ENCODE measurements at places on chromosomes 7 and 10.

GRCh38 chr7:47301105-47301477 is 280.8 kb downstream of the TNS3 start:
- DNase-seq = no peak

GRCh38 chr10:47041396-47042198 is 130.4 kb downstream of the PTPN20 start:
- DNase-seq = no peak

DNA sequence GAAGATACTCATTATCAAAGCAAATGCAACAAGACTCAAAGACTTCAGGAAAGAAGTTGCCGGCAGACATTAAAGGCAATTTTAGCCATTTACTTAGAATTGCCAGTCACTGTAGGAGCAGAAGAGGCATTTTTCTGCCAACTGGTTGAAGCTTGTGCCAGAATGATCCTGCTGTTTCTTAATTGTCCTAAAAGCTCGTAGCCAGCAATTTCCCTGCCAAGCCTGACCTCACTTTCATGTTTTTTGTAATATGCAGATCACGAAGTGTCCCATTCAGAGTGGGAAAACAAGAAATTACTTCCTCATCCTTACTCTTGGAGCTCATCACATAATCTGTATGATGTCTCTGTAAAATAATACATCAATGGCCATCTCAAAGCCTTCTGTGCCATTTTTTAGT is 130.9 kb upstream of the ANKRD1 start:
- DNase-seq = no peak

DNA sequence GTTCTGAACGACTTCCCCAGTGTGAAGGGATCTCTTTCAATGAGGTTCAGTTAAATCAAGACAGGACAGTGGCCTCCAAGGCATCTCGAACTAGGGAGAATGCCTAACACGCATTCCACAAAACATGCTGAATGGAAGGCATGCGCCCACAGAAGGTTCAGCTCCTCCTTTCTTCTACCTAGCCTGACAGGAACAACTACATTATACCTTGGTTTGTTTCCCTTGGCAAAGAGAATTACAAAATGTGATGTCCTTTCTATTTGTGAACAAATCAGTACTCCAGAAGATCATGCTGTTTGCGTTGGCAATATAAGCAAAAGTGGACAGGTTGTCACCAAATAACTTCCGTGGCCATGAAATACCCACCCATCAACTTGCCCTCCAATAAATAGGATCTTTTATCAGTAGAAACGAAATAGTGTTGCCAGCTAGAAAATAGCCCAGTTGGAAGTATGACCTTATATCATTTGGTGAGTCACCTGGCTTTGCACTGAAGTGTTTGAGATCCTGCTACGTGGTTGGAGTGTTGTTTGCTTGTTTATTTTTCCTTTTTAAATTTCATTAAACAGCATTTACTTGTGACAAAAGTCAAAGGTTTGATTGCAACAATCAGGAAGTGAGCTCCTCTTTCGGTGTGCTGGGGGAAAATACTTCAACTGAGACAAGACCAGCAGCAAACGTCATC is 117.0 kb upstream of the FAM204A start:
- DNase-seq = no peak

DNA sequence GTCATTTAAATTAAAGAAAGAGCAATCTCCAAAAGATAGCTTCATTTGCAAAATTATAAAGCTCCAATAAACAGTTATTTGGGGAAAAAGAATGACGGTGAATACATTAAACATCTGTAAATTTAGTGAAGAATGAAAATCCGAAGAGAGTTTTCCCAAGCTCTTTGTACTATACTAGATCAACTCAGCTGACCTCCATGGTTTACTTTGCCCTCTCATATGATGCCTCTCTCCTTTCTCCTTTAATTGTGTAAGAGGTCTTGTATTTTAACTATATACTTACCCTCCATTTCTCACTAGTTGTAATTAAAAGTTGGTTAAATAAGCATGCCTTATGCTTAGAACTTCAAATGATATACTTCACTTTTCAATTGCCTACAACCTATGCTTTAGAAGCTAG is 125.8 kb downstream of the CACNA2D1 start:
- DNase-seq = no peak

- DNase-seq = no peak
These were observed 126.2 kb downstream of the CCNY start for GRCh38 chr10:35462491-35462934.

DNA sequence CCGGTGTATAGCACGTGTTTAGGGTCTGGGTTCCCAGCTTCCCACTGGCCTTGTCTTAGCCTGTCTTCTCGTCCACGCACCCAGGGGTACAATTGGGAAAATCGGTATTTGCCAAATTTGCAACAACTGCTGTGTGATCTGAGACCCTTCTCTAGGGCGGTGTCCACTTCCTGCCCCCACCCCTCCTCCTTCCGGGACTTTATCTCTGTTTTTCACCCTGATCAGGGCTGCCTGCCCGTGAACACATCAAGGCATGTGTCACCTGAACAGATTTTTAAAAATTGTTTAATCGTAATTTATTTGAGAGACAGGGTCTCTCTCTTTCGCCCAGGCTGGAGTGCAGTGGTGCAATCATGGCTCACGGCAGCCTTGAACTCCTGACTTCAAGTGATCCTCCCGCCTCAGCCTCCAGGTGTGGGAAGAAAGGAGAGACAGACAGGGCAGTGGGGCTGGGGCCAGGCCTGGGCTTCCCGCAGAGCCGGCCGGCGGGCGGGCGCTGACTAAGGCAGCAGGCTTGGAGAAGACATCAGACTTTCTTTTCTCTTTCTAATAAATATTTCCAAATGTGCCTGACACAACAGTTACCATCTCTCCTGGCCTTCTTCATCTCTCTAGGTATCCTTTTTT is 27.5 kb downstream of the ELFN1 start:
- DNase-seq = no peak

GRCh38 chr7:151057506-151057988 is at the start of gene CDK5:
Gene CDK5, minus strand, starts transcription at chr7:151057897. Its CDS starts 49 bp downstream, at chr7:151057848.
- DNase-seq = no peak

DNA sequence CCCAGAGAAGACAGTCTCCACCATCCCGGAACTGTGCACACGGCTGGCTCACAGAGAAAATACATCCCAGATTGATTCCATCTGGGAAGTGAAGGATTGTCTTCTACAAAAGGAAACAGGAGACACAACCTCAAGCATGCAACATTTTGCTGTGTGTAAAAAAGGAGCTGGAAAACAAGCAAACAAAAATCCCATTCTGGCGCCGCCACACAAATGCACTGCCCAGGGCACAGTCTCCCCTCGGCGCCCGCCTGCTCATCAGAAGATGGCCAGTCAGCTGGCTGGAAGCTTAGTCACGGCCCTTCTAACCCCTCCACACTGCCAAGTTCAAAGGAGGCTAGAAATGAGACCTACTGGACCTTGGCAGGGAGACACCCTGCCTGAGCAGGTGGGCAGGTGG is 14.1 kb upstream of the CYTH3 start:
- DNase-seq = no peak

DNA sequence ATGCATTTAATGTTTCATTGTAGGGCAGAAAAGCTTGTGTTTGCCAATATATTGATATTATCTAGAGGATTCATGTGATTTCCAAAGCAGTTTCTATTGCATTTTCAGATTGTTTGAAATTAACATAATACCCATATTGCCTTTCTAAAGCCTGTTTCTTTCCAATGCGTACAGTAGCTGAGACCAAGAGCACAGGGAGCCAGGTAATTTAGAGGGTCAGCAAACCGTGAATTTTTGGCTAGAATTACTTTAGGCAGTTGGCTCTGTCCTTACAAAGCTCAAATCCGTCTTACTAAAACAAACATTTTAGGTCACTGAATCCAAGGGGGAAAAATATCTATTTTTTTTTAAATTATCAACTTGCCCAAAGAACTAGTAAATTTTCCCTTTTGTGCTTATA is 604.9 kb upstream of the ADARB2 start:
- DNase-seq = no peak

GRCh38 chr10:77156406-77156879 is 481.2 kb downstream of the KCNMA1 start:
- no peak for DNase-seq

GRCh38 chr10:46297406-46298204 is 10.8 kb downstream of the ANTXRL start:
- DNase-seq = no peak

DNA sequence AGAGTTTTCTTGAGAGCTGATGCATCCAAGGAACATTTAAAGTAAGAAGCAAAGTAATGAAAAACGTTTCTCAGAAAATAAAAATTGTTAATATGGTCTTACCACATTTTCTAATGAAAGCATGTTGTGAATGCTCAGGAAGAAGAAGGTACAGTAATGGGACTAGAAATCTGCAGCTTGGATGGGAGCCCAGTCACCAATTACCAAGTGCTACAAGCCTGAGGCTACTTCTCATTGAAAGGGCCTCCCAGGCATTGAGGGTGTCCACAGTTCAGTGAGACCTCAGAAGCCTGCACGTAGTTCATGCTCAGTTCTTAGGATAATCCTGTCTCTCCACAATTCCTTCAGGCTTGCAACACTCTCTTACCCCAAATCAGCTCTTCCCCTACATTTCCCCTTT is 17.6 kb downstream of the PTN start:
- DNase-seq = no peak
